CD8-positive, alpha-beta memory T cell (primary cell): ENCODE measurements at places on chromosomes 3 and 15.
A peak's percentile ranks its signal among the peaks of the same experiment; 100 is the strongest.

- DNase-seq: peak; percentile 66
Observed at GRCh38 chr15:75452865-75453702, 1.6 kb upstream of the SIN3A start.

GRCh38 chr15:72113347-72114031, 4.5 kb downstream of the MYO9A start:
- DNase-seq: no peak

DNA sequence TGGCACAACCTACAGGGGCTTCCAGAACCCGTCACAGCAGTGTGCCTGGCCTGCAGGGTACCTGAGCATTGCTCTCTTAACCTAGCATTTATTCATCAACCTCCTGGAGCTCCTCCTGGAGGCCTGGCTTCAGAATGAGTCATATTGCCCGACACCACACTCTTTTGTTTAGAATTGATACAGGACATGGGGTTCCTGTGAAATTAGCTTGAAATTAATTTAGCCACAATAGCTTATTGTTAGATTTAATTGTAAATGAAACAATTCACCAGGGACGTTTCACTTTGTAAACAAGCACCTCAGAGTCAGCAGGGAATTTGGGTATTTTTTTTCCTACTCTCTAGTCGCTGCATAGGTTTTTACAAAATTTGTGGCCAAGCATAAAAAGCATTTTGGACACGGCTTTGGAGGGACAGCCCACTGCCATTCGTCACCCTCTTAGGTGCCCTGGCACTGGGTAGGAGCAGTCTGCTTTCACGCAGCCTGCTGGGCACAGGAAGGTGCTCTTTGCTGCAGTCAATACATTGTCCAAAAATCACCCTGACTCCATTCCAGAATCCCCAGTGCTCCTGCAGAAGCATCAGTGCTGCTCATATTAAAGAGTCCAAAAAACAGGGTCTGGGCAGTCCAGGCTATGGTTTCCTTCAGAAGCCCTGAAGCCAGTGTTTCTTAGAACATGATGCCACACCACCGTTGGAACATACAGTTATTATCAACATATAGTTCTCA, 60.8 kb upstream of the MEF2A start:
- DNase-seq: no peak

GRCh38 chr3:111864821-111865656, 6.0 kb downstream of the PHLDB2 start:
- DNase-seq: no peak

GRCh38 chr3:12984023-12984823, 89.0 kb downstream of the IQSEC1 start:
- DNase-seq: peak; percentile 57

DNA sequence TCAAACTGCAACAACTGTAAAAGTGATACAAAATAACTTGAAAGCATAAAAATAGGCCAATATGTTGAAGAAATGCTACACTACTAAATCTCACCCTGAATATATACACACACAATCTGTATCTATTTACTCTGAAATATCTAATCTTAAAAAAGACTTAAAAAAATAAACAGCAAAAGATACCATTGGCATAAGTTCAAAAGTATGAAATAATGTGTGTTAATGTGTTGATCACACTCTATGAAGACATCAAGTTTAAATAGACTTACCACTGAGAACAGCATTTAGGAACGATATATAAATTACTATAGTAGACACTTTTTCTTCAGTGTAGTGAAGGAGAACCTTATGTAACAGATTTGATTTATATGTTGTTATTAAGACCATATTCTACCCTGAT, 14.1 kb upstream of the SATB1 start:
- DNase-seq: no peak

- DNase-seq: no peak
Observed at GRCh38 chr15:70670680-70671079, 92.7 kb downstream of the UACA start.

DNA sequence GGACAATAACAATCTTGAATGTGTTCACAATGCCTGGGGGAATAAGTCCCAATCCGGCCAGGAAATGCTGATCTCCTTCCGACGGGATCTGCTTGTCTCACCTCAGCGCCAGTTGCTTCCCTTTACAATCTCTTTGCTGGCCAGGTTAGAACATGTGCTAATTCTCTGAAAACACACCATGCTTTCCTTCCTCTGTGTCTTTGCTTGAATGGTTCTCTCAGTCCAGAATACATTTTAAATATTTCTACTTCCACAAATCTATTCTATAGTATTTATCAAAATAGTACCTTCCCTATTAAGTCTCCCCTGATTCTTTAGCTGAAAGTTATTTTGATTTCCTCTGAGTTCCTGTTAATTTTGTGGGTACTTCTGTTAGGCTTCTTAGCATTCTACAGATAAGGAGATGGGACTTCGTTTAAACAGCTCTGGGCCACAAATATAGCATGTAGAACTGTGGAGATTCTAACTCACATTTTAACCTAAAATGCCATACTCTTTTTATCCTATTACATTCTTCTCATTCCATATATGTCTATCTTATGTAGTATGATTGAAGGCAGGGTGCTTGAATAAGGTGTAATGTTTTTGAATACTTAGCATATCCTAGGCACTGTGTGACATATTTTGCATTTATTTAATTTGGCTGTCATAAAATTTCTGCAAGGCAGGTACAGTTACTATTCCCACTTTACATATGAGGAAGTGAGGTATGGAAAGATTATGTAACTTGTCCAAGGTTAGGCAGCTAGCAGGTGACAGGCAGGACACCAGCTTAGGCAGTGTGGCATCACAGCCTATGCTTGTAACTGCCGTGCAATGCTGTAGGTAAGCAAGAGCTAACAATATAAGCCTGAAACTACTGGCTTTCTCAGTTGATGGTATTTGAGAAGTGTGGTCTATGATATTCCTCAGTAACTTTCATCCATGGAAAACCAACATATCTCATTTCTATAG, 299.8 kb downstream of the LPP start:
- DNase-seq: no peak

DNA sequence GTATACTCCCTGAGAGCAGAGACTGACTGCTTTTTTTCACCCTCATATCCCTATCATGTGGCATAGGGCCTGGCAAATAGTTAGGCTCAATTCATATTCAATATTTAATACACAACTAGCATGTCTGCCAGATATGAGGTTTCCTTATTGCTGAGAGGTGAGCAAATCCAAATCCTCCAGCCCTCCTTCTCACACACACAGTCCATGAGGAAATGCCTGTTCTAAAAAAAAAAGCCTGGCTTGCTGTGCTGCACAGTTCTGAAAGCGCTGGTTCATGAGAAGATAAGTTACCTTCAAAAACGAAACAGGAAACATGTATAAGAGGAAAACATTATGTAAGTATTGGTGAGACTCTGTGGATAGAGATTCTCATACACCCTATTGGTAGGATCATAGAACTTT, 15.5 kb upstream of the ACAP2 start:
- no peak for DNase-seq

DNA sequence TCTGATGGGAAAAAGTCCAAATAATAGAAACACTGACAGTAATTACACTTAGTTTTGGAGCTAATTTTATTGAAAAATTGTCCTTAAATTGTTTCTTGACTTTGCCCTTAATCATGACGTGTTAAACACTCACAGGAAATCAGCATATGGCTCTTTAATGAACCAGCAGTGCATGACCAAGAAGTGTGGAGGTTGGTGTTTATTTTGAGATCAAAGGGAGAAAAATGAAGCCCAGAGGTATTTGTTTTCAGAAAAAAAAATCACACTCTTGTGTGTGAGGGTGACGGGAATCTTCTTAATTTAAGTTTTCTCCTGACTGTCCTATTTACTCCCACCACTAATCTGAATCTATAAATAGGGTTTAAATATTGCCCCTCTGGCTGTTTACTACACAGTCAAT, 28.8 kb upstream of the SYNM start:
- DNase-seq: no peak

DNA sequence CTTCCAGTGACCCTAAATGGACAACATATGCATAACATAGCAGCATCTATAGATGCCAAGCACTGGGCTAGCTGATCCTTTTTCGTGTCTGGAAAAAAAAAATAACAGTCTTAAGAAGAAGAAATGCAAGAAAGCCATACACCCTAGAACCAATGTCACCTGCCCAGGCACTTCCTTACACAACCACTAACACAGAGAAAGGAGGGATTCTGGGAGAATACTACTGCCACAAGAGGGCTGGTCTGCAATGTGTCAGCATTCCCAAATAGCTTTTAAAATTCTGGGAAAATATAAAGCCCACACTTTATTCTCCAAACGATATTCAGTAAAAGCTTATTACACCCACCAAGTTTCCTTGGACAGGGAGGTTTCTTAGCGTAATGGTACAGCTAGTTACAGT, 271.2 kb downstream of the TBL1XR1 start:
- DNase-seq: no peak

- no peak for DNase-seq
Observed at GRCh38 chr3:37307321-37307720, 132.9 kb upstream of the LRRFIP2 start.
